ENCODE measurements at places on chromosomes 16 and 17. TPM values are rescaled to one million over a fixed set of nuclear protein-coding genes. Genes with fewer than 3 reads are reported as not detected.

TEFM gene
- 8.7 TPM for polyA plus RNA-seq

DNA sequence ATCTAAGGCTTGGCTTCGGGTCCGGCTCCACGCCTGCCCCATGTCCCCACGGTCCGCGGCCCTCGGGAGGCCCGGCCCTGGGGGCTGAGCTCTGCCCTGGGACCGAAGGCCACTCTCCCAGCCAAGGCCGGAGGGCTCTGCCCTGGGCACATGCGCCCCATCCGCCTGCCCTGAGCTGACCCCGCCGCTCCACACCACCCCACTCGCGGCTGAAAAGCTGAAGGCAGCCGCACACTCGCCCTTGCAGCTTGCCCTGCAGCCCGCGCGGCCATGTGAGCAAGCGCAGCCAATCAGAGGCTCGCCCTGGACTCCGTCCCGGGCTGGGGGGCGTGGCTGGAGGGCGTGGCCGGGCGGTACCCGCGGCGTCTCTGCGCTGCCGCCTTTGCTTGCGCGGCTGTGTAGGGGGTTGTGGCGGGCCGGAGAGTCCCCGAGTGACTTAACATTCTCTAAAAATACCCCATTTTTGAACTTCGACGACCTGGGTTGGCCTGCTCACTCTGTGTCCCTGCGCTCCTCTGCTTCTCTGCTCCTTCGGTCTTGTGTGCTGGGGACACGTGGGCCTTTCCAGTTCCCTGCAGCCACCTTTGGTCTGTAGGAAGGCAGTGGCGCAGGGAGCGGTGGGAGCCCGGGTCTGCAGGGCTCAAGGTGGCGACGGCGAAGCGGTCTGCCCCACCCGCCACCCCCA lies 8.8 kb upstream of the MAP2K3 start:
- peak; percentile 96 for DNase-seq

ARL16 gene
- polyA plus RNA-seq = 55.8 TPM

DNA sequence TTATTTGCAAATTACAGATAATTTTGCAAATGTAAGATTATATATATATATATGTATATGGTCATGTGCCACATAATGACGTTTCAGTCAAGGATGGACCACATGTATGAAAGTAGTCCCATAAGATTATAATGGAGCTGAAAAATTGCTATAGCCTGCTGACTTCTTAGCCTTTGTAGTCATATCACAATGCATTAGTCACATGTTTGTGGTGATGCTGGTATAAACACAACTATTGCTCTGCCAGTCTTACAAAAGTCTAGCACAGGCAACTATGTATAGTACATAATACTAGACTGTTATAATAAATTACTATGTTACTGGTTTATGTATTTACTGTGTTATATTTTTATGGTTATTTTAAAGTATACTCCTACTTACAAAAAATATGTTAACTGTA lies 444.3 kb downstream of the KCNJ2 start:
- DNase-seq = no peak

DNA sequence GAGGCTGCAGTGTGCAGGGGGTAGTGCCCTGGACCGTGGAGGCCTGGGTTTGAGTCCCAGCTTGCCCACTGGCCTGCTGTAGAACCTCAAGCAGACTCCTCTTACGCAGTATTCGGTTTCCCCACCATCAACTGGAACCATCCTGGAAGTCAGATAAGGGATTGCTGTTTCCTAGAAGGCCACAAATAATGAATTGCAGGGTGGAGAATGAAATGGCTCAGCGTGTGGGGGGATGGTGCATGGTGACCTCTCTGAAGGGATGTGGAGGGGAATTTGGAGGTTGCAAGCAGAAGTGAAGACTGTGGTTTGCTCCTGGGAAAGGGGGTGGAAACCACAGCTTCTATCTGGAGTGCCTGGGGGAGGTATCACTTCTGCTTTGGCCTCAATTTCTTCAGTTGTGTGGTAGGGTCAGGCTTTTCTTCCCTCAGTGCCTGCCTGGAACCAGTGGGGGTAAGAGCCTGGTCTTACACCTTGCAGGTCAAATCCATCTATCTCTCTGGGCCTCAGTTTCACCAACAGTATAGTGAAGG lies 1.7 kb downstream of the ADGRG5 start:
- DNase-seq = no peak

DNA sequence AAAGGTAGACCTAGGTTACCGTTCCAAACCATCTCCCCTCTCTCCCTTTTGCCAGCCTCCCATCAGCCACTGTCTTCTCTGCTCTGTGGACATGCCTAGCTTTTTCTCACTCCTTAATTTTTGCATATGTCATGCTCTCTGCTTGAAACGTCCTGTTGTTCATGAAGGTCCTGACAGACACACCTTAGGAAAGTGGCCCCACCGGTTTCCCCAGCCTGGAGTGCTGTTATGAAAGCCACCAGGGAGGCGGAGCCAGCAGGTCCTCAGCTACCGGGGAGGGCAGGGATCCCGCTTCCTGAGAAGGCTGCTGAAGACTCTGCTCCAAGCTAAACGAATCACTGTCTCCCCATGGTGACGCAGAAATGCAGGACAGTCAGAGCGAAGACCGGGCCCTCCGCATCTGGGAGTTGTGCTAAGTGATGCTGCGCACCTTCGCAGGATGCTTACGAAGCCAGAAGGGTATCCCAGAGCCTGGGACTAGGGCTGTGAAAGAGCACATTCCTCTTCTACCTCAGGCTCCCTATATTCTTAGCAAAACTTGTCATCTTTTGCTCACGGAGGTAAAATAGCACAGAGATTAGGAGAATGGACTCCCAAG lies 2.3 kb upstream of the SLC16A11 start:
- no peak for DNase-seq

GRCh38 chr16:68000450-68000849 lies 1.2 kb upstream of the DPEP2 start:
- DNase-seq = no peak

TERB1 gene
- polyA plus RNA-seq = 13.3 TPM

DLX3 gene
- 1.0 TPM for polyA plus RNA-seq

WFIKKN1 gene
- 1.1 TPM for polyA plus RNA-seq

DNA sequence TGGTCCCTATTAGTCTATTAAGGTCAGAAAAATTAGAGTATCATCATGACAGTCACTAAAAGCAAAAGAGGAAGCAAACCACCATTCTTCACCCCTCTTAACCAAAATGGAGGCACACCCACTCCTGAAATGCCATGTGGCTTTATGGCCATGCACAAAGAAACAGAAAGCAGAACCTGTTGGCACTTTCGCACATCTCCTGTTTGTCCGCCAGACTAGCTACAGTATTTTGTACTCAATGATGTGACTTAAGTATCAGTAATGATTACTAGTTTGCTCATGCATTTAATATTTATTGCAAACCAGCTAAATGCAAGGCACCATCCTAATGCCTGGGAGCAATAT lies 70.2 kb upstream of the GNAO1 start:
- DNase-seq = no peak

DNA sequence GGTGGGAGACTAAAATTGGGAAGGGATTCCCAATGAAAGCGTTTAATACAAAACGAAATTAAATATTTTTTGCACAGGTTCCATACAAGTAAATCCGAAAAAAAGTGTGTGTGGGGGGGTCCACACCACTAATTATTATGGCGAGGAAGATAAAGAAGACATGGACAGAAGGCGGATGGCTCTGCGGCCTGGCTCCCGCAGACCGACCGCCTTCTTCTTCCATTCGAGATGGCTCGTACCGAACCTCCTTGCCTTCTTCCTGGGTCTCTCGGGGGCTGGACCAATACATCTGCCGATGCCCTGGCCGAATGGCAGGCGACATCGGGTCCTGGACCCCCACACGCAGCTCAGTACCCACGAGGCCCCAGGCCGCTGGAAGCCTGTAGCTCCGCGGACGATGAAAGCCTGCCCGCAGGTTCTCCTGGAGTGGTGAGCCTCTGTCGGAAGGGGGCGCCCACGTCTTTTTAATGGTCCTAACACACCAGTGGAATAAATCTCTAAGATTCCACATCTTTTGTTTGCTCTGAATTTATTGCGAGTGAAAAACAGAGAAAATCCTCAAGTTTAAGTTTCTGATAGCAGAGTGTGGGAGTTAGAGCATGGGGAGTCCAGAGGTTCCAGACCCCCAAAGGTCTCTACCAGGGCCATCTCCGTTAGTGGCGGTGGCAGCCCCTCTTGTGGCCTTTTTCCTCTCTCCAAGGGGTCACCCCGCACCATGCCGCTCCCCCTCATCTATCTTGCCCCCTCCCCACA lies 1.4 kb downstream of the PRAC2 start:
- peak; percentile 95 for DNase-seq

IRX3 gene
- 1.2 TPM for polyA plus RNA-seq

MPP3 gene
- polyA plus RNA-seq = 5.9 TPM

DNA sequence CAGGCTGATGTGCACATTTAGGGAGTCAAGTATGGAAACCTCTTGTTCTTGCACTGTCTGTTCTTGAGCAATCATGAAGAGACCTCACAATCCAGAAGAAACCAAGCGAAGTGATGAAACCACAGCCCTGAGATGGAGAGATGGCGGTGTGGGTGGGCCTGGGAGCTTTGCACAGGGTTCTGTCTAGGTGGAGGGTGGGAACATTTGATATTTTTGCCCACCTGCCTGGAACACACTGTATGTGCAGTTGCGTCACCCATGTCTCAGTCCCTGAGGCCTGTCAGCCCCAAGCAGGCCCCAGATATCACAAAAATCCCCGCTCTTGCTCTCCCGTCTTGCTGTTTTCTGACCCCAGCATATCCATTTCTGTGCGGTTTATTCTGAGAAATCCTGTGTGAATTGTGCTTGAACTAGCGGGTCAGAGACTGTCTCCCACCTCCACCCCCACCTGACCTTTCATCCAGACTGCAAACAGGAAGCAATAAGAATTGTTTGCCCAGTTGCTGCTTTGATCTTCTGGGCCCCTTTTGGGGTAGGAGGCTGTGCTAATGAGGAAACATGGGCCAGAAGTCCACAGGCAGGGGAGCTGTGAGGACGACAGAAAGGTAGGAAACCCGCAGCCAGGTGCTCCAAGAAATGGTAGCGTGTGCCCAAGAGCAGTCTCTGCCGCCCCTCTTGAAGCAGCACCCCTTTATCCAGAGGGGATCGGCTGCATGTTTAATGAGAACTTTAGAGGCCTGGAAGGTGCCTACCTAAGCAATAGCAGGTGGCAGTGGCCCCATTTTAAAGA lies 183.8 kb downstream of the CCDC182 start:
- no peak for DNase-seq

TOP3A gene
- polyA plus RNA-seq = 34.0 TPM

RAB26 gene
- polyA plus RNA-seq = 1.5 TPM

- DNase-seq = no peak
Observed at GRCh38 chr16:80751167-80751566, 53.2 kb downstream of the CDYL2 start.

- DNase-seq = peak; percentile 28
Observed at GRCh38 chr17:75475144-75475835, 18.9 kb downstream of the TMEM94 start.

DNA sequence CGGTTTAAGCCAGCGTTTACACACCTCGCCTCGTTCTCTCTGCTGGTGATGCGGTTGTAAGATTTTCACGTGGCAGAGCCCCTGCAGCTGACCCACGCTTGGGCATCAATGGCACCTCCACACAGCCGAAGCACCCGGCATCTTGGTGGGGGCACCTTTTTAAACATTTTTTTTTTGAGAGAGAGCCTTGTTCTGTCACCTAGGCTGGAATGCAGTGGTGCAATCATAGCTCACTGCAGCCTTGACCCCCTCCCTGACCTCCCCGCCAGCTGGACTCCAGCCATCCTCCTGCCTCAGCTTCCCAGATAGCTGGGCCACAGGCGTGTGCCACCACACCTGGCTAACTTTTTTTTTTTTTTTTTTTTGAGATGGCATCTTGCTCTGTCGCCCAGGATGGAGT lies 4.9 kb downstream of the WDR90 start:
- DNase-seq = no peak

GRCh38 chr17:17689312-17689711 lies 8.1 kb downstream of the RAI1 start:
- DNase-seq = no peak

DNA sequence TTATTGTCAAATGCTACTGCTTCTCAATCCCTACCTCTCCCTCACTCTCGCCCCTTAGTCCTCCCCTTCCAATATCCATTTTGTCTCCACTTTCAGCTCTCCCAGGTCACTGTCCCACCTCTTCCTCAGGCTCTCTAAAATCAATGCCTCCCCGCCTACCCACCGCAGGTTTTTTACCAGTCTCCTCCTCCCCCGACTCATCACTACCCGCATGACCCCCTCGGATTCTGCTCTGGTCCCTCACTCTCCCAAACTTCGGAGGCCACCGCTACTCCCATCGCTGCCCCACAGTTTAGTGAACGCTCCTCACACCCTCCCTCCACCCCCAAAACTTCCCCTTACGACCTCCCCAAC lies 513 bp downstream of the CRLF3 start:
- DNase-seq = no peak

PROCA1 gene
- polyA plus RNA-seq = 286 TPM

NUPR1 gene
- 159 TPM for polyA plus RNA-seq

GRCh38 chr16:85376292-85377095 lies 236.6 kb upstream of the GSE1 start:
- DNase-seq = peak; percentile 90

AXIN2 gene
- polyA plus RNA-seq = 18.1 TPM

GRCh38 chr17:56892333-56892732 lies 21.5 kb downstream of the TRIM25 start:
- no peak for DNase-seq

DNA sequence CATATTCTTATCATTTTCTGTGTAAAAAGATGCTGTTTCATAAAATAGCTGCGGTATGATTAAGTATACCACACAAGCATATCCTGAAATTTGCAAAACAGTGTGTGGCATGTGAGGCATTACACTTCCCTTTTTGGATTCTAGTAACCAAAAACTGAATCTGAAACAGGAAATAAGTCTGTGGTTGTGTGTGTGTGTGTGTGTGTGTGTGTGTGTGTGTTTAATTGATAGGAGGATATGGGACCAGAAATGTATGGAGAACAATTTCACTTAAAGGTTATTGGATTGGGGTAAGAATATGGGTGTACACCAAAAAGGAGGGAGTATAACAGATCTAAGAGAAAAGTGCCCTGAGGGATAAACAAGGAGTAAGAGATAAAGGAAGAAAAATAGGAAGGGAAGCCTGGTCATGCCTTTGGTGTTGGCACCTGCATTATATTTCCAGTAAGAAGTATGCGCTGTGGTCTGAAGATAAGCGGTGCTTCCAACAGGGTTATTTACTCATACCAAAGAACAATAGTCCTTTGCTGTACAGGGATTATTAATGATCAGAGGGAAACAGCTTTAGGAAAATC lies 4.0 kb downstream of the LYRM1 start:
- no peak for DNase-seq

KRT40 gene
- polyA plus RNA-seq = 0.45 TPM

KRTAP4-9 gene
- polyA plus RNA-seq = not detected

DNA sequence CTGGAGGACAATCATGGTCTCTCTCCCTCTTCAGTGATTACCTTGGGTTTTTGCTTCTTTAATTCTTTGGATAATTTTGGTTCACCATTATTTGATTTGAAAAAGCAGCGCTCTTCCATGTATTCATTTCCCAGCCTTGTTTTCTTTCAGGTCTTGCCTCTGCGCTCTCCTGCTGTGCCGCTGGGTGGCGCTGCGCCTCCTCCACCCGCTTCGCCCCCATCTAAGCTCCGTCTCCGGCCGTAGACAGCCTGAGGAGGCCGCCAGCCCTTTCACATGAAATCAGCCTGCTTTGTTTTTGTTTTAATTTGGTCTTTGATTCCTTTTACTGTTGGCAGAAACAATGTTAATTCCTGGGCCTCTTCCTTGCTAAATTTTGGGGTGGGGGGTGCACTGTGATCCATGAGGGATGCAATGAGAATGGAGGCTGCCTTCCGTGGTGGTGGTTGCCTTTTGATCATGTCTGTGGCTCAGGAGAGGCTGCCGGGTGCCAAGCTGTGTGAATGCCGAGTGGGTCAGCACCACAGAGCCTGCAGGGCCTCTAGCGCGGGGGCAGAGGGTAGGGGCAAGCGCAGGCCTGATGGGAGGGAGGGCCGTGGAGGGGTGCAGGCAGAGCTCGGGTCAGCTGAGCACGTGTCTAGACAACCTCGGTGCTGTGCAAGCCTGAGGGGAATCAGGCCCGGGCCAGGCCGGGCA lies 64.1 kb downstream of the PLD6 start:
- DNase-seq = peak; percentile 70

All from testis (tissue), 5 donors.